ENCODE measurements at places on chromosomes 1 and 21.
A peak's percentile ranks its signal among the peaks of the same experiment; 100 is the strongest.

DNA sequence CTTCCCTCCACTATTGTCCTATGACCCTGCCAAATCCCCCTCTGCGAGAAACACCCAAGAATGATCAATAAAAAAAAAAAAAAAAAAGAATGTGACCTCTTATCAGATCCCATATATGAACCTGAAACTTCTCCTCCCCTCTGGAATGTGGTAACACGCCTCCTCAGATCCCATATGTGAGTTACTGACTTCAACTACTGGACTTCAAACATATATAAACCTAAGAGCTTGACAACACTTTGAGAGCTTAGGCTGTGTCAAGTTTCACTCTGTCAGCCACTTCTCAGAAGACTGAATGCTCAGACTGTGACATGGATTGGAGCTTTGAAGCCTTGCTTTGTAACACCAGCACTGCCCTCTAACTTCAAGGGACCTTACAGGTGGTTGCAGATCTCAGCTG lies 148.4 kb downstream of the COP1 start:
- DNase-seq, result no peak

DNA sequence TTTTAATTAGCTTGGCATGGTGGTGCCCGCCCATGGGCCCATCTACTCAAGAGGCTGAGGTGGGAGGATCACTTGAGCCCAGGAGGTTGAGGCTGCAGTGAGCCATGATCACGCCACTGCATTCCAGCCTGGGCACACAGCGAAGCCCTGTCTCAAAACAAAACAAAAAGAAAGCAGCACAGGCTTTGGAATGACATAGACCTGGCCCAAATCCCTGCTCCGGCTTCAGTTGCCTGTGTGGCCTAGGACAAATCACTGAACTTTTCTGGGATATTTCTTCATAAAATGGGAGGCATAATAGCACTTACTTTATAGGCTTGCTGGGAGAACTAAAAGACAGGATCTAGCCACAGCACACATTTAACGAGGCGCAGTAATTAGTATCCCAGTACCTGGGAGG lies 2.4 kb downstream of the PEAR1 start:
- DNase-seq, result no peak

DNA sequence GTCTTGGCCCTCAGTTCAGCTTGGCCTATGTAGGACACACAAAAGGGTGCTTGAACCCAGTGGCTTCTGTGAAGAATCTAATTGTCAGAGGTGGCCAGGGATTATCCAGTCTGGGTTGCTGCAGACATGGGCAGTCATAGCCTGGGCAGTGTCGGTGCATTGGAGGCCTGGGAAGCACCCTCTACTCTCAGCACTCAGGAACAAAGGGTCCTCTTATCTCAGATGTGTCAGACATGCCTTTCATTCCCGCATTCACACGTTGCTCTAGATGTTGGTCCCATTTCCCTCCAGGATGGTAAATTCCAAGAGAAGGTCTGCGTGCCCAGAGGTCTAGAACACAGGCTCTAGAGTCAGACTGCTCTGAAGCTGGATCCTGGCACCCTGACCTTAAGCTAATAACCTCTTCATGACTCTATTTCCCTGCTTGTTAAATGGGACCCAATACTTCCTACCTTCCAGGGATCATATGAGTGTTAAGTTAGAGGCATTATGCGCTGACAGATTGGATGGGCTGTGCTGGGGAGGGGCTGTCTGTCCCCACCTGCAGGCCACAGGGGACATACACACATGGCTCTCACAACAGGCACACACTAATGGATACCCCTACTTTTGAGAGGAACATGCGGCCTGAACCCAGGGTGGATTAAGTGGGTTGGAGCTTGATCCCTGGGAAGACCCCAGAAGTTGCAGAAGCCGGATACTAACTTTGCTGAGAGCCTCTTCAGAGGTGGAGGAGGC lies 16.5 kb upstream of the EDN2 start:
- DNase-seq, result no peak

DNA sequence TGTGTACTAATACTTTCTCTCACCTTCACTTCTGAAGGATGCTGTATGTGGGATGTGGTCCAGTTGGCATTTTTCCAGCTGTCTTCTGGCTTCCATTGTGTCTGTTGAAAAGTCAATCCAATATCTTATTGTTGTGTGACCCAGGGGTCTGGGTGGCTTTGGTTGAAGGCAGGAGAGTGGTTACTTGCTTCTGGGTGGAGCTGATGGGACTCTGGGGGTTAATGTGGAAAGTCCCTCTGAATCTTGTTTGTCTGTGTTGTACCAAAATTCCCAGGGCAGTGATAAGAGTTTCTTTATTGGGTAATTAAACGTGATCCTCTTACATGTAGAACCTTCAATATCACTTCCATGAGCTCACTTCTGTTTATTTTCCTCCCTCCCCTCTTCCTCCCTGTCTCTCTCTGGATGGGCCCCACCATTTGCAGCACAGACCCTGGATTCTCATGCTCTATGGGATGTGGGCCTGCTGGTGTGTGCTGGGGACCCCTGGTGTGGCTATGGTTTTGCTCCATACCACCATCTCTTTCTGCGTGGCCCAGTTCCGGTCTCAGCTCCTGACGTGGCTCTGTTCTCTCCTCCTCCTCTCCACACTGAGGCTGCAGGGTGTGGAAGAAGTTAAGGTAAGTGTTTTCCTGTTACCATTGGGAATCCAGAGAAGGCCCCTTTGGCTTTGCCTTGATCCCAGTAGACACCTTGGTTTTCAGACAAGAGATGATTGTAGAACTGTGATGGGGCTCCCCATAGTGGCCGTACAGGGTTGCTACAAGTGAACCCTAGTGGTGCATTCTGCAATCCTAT lies 71.5 kb downstream of the HHAT start:
- peak; percentile 23 for DNase-seq

DNA sequence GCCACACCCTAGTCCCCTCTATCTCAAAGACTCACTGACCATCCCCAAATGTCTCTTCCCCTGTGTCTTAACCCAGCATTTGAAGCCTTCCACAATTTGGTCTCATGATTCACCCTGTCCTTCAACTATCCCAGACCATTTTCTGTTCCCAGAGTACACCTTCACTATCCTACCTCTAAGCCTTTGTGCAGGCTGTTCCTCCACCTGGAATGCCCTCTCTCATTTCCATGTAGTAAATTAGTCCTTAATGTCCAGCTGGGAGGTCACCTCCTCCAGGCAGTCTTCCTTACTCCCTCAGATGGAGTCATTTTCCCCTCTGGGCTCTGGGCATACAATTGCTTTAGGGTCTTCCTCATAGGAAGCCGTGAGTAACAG lies 31.1 kb upstream of the EPB41 start:
- no peak for DNase-seq

GRCh38 chr1:228047183-228047466 lies 35.4 kb upstream of the ARF1 start:
- no peak for DNase-seq

DNA sequence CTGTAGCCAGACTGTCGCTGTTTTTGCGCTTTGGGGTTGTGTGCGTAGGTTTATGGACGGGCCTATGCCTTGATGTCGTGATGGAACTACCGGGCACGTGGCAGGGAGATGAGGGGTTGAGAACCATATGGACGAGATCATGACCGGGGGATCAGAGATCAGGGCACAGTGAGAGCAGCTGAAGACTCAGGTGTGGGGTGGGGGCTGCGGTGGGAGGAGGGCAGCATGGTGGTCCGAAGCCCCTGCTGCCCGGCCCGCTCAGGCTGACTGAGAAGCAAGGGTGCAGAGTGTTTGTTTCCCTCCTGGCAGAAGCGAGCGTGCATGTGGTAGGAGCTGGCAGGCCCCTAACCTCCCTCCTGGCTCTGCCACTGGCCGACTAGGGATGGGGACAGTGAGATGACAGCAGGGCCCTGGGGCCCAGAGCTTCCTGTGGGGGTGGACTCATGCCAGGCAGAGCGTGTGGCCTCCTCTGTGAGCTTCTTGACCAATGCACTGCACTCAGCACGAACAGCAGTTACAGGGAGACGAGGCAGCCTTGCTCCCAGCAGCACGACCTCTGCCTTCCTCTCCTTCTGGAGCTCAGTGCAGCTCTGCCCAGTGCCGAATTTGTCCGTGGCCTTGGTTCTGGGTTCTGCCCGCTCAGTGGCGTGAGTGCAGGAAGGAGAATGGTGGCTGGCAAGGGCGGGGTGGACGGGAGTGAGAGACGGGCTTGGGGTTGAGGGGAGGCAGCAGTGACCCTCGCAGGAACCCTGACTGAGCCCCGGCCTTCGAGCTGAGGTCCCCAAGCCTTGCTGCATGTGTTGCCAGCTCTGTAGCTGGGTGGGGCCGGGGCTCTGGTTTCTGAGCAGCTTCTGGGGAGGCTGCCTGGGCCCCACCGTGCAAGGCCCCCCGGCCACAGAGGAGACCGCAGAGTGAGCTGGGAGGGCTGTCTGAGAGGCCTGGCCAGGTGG lies 22.2 kb upstream of the LRRC3 start:
- no peak for DNase-seq

GRCh38 chr1:76865696-76866286 lies 1.5 kb upstream of the ST6GALNAC5 start:
- no peak for DNase-seq

DNA sequence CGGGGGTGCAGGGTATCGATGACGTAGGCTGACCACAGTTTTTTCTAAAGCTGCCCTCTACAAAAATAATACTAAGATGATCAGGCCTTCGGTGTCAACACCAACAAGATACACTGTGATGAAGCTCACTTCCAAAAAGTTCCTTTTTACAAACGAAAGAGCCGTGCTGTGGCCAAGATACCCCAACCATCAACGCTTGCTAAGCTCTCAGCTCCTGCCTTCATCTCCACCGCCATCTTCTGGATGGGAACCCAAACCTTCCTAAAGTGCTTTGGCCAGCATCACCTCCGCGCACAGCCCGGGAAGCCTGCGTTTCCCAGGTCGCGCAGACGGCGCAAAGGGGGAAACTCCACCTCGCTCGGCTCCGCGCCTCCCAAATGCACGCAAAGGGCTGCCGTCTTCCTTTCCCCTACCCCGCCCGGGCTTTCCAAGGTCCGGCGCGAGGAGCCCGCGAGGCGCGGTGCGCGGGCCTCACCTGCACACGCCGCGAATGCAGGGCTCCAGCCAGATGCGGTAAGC lies 541 bp downstream of the USP48 start:
- no peak for DNase-seq

DNA sequence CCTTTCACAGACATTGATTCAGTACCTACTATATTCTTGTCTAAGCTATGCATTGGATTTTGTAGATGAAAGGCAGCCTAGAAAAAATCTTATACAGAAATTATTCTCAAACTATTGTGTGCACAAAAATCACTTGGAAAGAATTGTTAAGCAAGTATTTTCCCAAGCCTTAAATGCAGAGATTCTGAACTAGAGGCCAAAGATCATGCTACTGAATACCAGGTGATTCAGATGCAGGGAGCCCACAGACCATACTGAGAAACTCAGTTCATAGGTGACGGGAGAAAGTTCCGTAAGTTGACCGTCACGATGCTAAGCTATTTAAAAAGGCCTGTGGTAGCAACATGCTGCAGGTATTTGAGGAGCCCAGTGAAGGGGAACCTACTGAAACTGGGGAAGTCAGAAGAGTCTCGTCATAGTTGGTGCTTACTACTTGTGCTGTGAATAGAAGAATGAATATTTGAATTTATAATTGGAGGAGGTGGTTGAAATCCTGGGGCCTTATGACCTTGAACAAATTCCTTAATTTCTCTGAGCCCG lies 150.8 kb downstream of the NFIA start:
- no peak for DNase-seq

DNA sequence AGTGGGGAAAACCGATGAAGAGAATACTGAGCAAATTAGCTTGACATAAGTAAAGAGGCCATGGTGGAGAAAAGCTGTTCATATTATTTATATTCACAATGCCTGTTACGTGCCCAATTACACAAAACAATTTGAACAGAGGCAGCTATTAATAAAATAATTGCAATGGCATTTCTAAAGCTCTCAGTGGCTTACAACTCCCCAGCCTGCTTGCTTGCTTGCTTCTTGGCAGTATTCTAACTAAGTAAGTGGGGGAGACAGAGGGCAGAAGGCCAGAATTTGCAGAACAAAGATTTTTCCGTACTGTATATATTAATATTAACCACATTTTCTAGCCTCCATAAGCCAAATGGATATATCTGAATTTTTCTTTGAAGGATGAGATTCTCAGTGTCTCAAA lies 12.9 kb downstream of the PTPN14 start:
- DNase-seq, result no peak

- DNase-seq, result no peak
Observed at GRCh38 chr1:92876351-92876750, 44.5 kb downstream of the RPL5 start.

- DNase-seq, result no peak
Observed at GRCh38 chr1:231642618-231643017, 16.0 kb downstream of the DISC1 start.

- no peak for DNase-seq
Observed at GRCh38 chr21:30463713-30464112, 16.5 kb downstream of the KRTAP19-1 start.

DNA sequence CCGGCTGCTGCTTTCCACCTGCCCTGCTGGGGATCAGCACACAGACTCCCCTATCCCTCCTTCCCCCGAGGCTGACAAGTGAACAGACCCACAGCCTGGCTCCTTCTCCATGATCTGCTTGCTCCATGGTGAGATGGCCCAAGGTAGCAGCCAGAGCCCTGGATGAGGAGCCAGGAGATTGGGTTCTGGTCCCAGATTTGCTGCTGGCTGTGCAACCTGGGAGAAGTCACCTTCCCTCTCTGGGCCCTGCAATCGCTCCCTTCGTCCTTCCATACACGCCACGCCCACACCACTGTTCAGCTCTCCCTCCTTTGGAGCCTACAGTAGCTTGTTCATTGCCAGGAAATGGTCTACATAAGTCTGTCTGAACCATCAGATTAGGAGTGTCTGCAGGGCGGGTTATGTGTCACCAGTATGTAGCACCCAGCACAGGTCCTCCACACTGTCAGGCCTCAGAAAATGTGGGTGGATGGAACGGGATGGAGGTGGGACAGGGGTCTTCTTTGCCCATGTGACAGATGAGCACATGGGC lies 9.2 kb upstream of the EPHA8 start:
- DNase-seq, result no peak

DNA sequence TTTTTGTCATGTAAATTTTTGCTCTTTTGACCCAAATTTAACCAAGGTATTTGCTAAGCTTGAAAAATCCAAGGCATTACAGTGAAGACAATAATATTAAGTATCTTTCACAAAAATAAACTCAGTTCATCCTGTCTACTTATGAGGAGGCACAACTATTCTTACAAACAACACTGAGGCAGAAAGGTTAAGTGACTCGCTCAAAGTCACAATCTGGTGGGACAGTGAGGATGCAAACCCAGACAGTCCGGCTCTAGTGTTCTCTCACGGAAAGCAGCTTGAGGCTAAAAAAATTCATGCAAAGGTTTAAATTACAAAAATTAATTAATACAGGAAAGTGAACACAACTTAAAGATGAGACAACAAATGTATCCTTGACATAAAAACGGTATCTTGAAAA lies 125.3 kb downstream of the SIPA1L2 start:
- DNase-seq, result no peak

DNA sequence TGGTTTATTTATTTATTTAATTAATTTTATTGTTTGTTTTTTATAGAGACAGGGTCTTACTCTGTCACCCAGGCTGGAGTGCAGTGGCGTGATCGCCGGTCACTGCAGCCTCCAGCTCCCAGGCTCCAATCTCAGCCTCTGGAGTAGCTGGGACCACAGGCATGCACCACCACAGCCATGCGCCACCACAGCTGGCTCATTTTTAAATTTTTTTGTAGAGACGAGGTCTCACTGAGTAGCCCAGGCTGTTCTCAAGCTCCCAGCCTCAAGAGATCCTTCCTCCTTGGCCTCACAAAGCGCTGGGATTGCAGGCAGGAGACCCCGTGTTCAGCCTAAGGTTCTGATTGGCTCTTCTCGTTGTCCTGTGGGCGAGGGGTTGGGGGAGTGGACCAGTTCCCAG lies 22.1 kb downstream of the UMODL1 start:
- no peak for DNase-seq

GRCh38 chr1:245306628-245307410 lies 152.0 kb downstream of the KIF26B start:
- DNase-seq, result no peak
